ENCODE measurements at places on chromosomes 6 and 20. TPM values are rescaled to one million over a fixed set of nuclear protein-coding genes. Genes with fewer than 3 reads are reported as not detected.

GRCh38 chr6:20717743-20718142 is 183.5 kb downstream of the CDKAL1 start:
- no peak for DNase-seq

DNA sequence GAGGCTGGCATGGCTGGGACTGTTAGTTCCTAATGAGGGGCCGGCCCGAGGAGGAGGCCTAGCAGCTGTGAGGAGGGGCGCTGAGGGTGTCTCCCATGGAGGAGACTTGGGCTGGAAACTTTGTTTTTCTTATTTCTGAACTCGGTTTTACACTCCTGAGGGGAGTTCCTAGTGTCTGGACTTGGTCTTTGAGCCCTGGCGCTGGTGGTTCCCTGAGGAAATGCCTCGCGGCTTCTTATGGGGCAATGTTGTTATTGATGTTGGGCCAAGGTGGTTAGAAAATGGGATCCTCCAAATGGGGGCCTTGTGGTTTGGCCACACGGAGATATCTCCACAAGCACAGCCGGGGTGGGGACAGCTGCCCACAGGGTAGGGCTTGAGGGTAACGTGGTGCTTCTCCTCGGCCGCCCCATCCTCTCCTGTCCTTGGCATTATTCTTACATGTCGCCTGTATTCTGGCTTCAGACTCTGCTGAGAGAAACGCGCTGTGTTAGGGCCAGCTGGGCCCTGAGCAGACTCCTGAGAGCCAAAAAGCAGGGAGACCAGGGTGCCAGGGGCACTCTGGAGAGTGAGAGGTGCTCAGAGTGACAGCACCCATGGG is 136.9 kb downstream of the FOXO3 start:
- DNase-seq = no peak

GRCh38 chr20:19288061-19288460 is 75.6 kb downstream of the SLC24A3 start:
- DNase-seq = no peak

Gene DAAM2
- 20.6 TPM for total RNA-seq

DNA sequence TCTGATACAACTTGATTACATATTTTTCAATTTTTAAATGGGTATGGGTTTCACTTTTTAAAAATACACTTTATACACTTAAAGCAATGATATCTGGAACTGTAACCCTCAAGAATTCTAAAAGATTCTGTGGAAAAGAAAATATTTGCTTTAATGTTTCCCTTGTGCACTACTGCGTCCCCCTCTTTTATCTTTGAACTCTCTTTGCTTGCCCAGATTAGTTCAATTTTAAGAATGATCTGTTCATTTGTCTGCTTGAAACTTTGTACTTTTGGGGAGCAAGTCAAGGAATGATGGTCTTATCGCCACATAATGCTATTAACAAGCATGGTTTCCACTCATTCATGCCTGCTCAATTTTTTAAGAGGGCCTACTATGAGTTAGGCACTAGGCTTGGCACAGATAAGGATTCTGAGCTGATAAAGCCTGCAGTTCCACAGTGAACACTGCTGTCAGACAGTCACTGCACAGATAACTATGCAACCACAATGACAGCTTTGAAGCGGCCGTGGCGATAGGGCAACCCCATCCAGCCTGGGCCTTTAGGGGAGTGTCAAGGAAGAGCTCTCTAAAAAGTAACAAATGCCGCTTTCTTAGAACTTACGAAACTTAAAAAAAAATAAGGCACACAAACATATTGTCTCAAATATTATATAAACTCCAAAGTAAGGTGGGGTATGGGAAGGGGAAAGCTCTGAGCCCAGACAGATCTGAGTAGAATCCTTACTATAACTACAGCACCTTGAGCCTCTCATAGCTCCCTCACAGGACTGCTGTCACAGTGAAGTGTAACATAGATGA is 29.7 kb downstream of the FYN start:
- peak; percentile 35 for DNase-seq

- no peak for DNase-seq
These were observed 3.1 kb downstream of the KLHL32 start for GRCh38 chr6:96927660-96928059.

Gene ADGRB3
- 0.96 TPM for total RNA-seq

Data from transverse colon (tissue), 4 donors.